Fibroblast of mammary gland (primary cell): ENCODE measurements at places on chromosomes 1 and 21.
A peak's percentile ranks its signal among the peaks of the same experiment; 100 is the strongest.

- peak; percentile 71 for DNase-seq
Measured at GRCh38 chr21:43758111-43758641, 17.9 kb downstream of the CSTB start.

GRCh38 chr1:39876144-39876543 is 7.2 kb downstream of the TRIT1 start:
- DNase-seq, result no peak

GRCh38 chr1:243917177-243917862 is 67.3 kb upstream of the AKT3 start:
- DNase-seq, result peak; percentile 86

GRCh38 chr1:235567812-235568503 is 63.7 kb upstream of the B3GALNT2 start:
- no peak for DNase-seq
